ENCODE measurements at places on chromosomes 7 and 10.
A peak's percentile ranks its signal among the peaks of the same experiment; 100 is the strongest.

GRCh38 chr10:70132098-70133029, at the start of gene AIFM2:
Gene AIFM2, minus strand, starts transcription at chr10:70132825. Its CDS starts 8,741 bp downstream, at chr10:70124084.
- peak; percentile 51 for DNase-seq

DNA sequence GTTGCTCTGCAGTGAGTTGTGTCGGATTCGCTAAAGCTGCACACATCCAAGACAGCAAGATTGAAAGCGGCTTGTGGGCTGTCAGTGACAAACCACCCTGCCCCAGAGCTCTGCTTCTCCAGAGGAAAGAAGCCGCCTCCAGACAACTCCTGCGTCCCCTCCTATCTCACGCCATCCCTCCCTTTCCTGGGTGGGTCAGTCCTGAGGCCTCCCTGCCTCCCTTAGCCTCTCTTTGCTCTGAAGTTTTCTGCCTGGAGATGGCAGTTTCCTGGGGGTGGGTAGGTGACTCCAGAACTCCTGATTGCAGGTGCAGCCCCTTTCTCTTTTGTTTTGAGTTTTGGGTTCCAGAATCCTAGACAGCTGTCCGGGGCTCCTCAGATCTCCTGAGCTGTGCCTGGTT, 78.7 kb downstream of the EMX2 start:
- DNase-seq: no peak

GRCh38 chr7:117775801-117776200, 97.4 kb downstream of the CTTNBP2 start:
- DNase-seq: no peak

GRCh38 chr10:71083716-71083975, 128.7 kb upstream of the UNC5B start:
- DNase-seq: no peak

DNA sequence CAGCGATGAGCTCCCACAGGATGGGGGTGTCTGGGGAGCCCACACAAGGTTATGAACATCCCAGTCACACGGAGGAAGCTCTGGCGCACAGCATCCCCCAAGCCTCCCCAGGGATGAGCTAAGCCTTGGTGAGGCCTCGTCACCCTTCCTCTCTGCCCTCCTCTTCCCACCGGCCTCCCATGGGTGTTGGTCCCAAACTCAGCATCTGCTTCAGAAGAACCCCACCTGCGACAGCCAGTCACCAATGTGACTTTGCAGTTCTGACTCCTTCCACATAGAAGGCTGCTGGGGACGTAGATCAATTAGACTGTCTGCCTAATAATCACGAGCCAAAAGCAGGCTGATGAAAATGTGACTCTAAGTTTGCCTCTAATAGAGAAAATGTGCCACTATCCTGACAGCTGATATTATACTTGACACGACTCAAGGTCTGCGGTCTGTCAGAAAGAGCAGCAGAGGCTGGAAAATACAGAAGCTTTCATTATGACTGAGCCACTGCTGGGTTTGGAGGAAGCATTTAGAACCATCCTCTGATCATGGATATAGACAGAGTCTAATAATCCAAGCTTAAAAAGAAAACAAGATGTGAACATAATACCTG, 116.0 kb upstream of the PFKP start:
- DNase-seq: no peak

- DNase-seq: no peak
Measured at GRCh38 chr10:7218968-7219367, 191.9 kb downstream of the SFMBT2 start.

DNA sequence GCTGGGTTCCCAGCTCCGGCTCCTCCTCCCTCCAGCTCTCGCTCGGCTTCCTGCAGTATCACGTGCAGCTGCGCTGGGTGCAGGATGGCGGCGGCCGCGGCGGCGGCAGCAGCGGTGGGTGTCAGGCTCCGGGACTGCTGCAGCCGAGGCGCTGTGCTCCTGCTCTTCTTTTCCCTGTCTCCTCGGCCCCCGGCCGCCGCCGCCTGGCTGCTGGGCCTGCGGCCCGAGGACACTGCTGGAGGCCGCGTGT, at the start of gene CNNM1:
TSS of gene CNNM1 (plus strand) at position 53 of the 250 bp plus-strand sequence. CDS start at position 85, 32 bp downstream.
- no peak for DNase-seq

- no peak for DNase-seq
Measured at GRCh38 chr10:102322914-102323313, 72.6 kb upstream of the NFKB2 start.

DNA sequence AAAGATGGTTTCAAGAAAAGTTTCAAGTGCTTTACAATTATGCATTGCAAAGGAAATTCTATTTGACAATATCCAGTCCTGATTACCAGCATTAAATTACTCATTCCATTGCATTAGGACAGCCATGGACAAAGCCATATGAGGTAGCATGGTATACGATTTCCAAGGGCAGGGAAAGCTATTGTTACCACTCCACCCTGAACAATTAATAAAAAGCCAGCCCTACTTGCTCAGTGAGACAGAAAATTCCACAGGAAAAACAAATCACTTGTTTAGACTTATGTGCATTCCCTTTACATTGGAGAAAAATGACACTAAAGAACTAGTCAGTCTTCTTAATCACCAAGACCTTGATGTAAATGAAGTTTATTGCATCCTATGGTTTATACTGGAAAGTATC, 5.6 kb downstream of the CD36 start:
- peak; percentile 25 for DNase-seq

DNA sequence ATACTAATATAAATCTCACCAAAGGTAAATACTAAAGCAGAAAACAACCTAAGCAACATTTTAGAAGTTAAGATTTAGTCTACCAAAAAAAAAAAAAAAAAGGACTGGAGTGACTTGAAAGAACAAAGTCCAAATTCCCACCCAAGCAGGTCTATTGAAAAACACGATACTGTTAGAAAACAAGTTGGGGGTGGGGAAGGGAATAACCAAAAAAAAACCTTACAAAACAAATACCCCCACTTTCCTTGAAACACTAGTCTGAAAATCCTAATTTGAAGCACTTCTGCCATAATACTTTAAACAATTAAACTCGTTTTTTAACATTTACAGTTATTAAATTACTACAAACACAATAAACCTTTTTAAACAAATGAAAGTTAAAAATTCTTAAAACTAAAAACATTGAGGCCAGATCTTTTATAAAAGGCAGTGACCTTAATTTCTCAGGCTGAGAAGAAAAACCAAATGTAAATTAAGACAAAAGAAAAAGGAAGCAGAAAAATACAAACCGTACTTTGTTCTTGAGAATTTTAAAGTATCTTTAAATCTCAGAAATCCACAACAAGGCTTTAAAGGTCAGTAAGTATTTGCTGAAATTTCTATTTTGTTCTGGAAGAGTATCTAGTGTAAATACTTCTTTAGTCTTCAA, 135.1 kb downstream of the NRBF2 start:
- peak; percentile 50 for DNase-seq

- no peak for DNase-seq
Measured at GRCh38 chr10:31761156-31761555, 167.5 kb downstream of the ARHGAP12 start.

All from hematopoietic multipotent progenitor cell treated with erythropoietin and hydrocortisone succinate and interleukin-3 and kit ligand, for 15 days (in vitro differentiated cells).